ENCODE measurements at places on chromosomes 6 and 20. TPM values are rescaled to one million over a fixed set of nuclear protein-coding genes. Genes with fewer than 3 reads are reported as not detected.

GRCh38 chr6:163620101-163620500 lies 205.6 kb downstream of the QKI start:
- no peak overlapping the region for H3K4me3 ChIP-seq
- no peaks in the 10 kb centered on the region for H3K4me1 ChIP-seq
- H3K36me3 ChIP-seq: no peaks in the 10 kb centered on the region
- H3K27me3 ChIP-seq: no peaks in the 10 kb centered on the region
- DNase-seq: no peak

DNA sequence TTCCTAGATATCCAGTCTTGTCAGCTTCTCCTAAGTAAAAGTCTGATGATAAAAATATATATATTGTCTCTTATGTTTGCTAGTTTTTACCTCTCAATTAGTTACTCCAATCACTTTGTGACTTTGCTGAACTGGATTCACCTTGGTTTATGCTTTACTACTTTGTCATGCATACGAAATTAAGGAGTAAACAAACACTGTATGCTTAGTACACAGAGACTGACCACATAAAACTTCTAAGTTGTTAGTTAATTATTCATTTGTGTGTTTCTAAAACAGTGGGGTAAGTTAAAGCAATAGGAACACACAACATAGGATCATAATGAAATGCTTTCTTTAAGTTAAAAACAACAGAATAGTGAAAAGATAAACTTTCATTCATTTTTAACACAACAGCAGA lies 877.3 kb upstream of the MAP3K7 start:
- H3K4me1 ChIP-seq: no peaks in the 10 kb centered on the region
- H3K27me3 ChIP-seq: no peaks in the 10 kb centered on the region
- no peak for DNase-seq
- H3K36me3 ChIP-seq: no peaks in the 10 kb centered on the region
- H3K27ac ChIP-seq: no peak overlapping the region

DNA sequence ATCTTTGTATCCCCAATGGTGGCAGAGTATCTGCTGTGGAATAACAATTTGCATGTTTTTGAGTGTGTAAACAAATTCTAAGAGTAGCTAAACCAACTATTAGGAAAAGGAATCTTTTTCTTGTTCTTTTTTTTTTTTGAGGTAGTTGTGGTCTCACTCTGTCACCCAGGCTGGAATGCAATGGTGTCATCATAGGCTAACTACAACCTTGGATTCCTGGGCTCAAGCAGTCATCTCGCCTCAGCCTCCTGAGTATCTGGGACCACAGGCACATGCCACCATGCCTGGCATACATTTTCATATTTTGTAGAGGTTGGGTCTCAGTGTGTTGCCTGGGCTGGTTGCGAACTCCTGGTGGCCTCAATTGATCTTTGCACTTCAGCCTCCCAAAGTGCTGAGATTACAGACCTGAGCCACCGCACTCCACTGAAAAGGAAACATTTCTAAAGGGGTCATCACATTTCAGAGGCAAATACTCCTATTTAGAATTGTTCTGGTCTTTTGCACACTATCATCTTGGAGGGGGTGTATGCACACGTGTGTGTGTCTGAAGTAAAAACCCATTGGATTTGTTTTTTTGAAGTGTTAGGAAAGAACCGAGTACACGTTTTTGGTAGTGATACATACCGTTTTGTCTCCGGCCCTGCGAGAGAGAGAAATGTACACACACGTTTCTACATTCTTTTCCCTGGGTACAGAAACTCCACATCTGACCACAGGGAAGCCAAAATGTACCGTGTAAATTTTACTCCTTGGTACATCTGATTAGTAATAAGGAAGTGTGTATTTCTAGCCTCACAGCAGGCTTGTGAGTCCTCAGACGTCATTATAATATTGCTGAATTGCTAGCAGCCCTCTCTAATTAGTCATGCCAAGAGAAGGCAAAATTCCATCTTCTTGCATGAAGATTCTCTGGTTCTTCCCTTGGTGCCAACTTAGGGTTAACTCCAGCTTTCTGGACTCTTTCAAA lies 183.6 kb downstream of the JARID2 start:
- H3K27me3 ChIP-seq: no peaks in the 10 kb centered on the region
- no peaks in the 10 kb centered on the region for H3K36me3 ChIP-seq
- no peak overlapping the region for H3K4me3 ChIP-seq
- no peak for DNase-seq
- no peak overlapping the region for H3K27ac ChIP-seq

RSPO3 gene
- total RNA-seq: not detected

CDH4 gene
- 7.4 TPM for total RNA-seq
